ENCODE measurements at places on chromosomes 2 and 18. TPM values are rescaled to one million over a fixed set of nuclear protein-coding genes. Genes with fewer than 3 reads are reported as not detected.

The CD302 gene
- total RNA-seq = 71.2 TPM

The XDH gene
- not detected for total RNA-seq

- H3K27me3 ChIP-seq = no peaks in the 10 kb centered on the region
- H3K4me1 ChIP-seq = no peaks in the 10 kb centered on the region
- H3K36me3 ChIP-seq = no peaks in the 10 kb centered on the region
- no peak overlapping the region for H3K4me3 ChIP-seq
Observed at GRCh38 chr2:105574796-105575344, 169.8 kb upstream of the NCK2 start.

- no peaks in the 10 kb centered on the region for H3K36me3 ChIP-seq
- no peak overlapping the region for H3K27ac ChIP-seq
- no peaks in the 10 kb centered on the region for H3K27me3 ChIP-seq
Observed at GRCh38 chr2:203811491-203812221, 55.9 kb upstream of the CTLA4 start.

DNA sequence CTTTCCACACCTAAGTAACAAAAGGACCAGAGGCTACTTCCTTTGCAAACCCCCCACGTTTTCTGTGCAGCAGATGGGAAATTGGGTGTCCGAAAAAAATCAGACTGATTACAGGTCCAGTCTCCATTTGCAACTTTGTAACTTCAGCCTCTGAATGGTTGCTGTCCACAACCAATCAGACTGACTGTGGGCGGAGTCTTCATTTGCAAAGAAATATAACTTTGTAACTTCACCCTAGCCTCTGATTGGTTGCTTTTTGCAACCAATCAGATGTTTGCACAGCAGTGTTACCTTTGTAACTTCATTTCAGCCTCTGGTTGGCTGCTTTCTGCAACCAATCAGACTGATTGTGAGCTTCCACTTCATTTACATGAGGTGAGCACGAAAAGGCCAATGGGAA, 27.8 kb upstream of the CACNB4 start:
- no peaks in the 10 kb centered on the region for H3K4me1 ChIP-seq
- H3K27me3 ChIP-seq = no peaks in the 10 kb centered on the region
- no peak overlapping the region for H3K27ac ChIP-seq
- DNase-seq = no peak

All from aorta (tissue), 5 donors.